AML-193 (cell line): ENCODE measurements at places on chromosomes 1 and 21.

DNA sequence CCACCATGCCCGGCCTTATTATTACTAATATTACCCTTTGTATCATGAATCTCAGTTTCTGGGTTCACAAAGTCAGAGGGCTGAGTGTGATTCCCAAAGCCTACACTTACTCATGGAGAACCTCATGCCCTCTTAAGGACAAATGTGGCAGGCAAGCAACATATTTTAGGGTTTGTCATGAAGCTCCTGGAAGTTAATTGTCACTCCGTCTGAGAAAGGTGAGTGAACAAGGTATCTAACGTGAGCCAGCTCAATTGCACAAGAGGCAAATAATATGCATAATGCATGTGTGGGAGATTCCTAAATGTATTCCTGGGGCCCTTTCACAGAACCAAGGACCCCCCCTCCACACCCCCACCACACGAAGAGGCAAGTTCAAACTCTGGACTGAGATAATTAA is 10.1 kb upstream of the TIAM1 start:
- no peak for DNase-seq

- DNase-seq: no peak
Observed at GRCh38 chr1:29583727-29584126, 347.4 kb downstream of the PTPRU start.

- no peak for DNase-seq
Observed at GRCh38 chr1:192766009-192766625, 42.7 kb upstream of the RGS2 start.

DNA sequence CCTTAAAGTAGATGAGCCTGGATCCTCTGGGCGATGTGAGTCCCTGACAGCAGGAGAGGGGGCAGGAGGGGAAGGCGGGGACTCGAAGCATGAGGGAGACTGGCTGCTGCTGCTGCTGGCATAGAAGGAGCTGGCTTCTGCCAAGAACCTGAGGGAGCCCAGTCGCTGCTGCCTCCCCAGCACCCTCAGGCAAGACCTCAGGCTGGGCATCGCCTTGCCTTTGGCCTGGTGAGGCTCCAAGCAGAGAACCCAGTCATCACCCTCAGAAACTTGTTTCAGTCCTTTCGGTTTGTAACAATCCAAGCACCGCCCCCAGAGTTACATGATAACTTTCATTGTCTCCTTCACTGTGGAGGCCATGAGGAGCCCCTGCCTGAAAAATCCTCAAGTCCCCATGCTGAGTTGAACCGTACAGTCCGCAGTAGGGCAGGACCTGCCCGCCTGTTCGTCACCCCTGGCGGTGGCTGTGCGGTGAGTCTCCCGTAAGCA is 38.8 kb downstream of the POFUT2 start:
- no peak for DNase-seq
